ENCODE measurements at places on chromosomes 3 and 15.

GRCh38 chr15:47551079-47551478 lies 166.2 kb upstream of the SEMA6D start:
- DNase-seq: no peak

DNA sequence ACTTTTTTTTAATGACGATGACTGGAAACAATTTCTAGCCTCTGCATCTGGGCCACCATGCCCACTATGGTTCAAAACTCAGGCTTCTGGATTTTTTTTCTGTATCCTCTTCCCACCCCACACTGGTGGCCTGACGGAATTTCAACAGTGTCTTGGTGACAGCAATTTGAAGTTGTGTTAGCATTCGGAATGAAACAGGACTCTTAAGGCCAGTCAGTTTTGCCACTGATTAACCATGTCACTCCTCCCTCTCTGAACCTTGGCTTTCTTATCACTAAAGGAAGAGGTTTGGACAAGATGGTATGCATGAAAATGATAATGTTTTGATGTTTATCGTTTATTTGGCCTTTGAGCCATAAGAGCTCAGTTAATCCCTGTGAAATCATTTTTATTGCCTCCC lies 41.6 kb upstream of the BDH1 start:
- no peak for DNase-seq

GRCh38 chr3:172415323-172415722 lies 32.9 kb downstream of the GHSR start:
- no peak for DNase-seq

DNA sequence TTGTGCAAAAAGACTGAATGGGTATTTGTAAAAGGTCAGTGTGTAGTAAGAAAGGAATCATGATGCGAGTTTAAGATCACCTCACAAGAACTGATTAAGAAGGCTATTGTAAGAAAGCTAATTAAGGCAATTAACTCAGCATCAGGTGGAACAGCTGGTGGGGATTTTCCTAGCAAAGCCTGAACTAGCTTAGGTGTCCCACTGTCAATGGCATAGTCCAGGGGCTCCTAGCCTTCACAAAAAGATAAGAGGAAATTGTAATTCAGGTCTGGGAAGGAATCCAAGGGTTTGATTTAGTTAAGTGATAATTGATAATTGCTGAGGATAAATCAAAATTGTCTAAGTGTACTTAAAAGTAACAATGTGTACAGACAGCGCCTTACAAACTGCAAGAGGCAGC lies 901.6 kb downstream of the TUSC7 start:
- DNase-seq: no peak

GRCh38 chr3:181974198-181974597 lies 262.5 kb downstream of the SOX2 start:
- no peak for DNase-seq

DNA sequence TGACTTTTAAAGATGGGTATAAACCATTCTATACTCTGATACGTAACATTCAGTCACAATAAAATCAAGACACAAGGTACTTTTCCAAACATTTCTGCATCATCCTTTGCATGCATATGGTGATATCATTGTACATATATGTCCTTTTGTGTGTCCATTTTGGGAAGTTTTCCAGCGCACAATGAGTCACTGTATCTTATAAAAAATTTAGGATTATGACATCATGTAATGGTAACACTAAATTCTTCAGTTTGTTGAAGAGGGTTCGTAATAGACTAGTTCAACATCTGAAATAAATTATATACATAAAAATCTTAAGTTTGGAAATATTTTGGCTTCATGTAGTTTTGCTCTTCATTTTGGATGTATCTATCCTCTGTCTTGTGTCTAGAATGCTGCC lies 480.9 kb downstream of the ROBO1 start:
- DNase-seq: no peak

DNA sequence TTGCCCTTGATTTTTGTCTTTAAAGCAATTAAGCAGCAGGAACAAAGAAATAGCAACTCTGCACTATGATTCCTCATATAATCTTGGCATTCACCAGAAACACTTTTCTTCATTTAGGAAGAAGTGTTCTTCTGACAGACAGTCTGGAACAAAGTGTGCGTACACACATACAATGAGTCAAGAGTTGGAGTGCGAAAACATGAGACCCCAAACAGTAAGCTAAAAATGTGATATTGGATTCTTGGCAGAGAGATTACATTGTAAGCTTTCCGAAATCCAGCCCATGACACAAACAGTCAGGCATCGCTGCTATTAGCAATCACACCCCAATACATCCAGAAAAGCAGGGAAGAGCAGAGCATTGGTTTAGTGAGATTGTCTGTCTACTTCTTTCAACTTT lies 306.7 kb upstream of the TBC1D5 start:
- no peak for DNase-seq

GRCh38 chr3:68062926-68063325 lies 408.5 kb upstream of the SUCLG2 start:
- DNase-seq: no peak

- no peak for DNase-seq
These were observed 40.5 kb downstream of the TGM4 start for GRCh38 chr3:44914936-44915335.

DNA sequence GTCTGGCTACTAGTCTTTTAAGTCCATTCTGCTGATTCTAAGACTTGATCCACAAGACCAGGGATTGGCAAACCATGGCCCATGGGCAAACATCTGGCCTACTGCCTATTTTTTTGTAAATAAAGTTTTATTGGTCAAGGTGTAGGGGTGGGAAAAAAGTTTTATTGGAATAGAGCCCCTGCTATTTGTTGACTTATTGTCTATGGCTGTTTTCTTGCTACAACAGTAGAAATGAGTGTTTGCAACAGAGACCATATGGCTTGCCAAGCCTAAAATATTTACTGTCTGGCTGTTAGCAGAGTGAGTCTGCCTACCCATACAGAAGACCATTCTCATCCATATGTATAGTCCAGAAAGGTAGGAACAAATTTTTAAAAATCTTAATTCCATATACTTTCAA lies 106.4 kb downstream of the PTPRG start:
- DNase-seq: no peak

DNA sequence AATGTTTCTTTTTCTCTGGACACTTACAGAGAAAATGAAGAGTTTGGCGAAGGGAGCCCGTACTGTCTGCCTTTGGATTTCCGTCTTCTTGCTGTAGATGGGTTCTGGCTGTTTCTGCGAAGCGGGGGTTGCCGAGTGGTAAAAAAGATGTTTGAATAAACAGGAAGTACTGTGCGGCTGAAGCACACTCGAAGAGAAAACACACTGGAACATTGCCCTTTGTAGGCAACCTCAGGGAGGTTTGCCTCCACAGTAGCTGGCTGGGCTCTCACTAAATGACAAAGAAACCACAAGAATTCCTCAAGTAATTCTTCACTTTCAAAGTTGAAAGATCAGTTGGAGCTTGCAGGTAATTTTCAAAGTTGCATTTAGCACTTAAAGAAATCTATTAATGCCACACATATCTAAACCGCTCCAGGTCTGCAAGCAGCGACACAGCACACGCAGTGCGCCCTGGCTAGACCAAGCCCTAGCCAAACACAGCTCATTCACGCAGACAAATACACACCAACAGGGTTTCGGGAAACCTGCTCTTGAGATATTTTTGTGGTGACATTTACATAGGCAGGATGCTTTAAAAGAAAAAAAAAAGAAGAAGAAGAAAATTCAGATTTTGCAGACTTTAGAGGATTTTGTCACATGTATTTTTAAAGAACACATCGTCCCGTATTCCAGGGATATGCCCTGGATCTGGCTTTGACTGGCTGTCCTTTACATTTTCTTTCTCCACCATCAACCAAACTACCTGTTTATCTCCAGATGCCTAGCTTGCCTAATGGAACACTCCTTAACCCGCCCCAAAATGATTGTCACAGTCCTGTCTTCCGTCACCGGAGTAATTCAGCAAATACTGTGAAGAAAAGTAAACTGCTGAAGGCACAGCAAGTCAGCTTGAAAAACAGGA lies 452.8 kb downstream of the FOXP1 start:
- peak; percentile 86 for DNase-seq

- no peak for DNase-seq
These were observed 1.9 kb downstream of the ZNF80 start for GRCh38 chr3:114235431-114235830.

GRCh38 chr15:36778531-36778930 lies 199.1 kb downstream of the CDIN1 start:
- no peak for DNase-seq

DNA sequence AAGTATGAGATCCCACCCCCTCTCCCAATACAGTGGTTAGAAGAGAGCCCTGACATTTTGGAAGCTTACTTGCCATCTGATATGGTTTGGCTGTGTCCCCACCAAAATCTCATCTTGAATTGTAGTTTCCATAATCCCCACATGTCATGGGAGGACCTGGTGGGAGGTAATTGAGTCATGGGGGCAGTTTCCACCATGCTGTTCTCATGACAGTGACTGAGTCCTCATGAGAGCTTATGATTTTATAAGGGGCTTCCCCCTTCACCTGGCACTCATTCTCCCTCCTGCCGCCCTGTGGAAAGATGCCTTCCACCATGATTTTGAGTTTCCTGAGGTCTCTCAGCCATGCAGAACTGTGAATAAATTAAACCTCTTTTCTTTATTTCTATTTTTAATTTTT lies 28.8 kb upstream of the HES1 start:
- DNase-seq: no peak

DNA sequence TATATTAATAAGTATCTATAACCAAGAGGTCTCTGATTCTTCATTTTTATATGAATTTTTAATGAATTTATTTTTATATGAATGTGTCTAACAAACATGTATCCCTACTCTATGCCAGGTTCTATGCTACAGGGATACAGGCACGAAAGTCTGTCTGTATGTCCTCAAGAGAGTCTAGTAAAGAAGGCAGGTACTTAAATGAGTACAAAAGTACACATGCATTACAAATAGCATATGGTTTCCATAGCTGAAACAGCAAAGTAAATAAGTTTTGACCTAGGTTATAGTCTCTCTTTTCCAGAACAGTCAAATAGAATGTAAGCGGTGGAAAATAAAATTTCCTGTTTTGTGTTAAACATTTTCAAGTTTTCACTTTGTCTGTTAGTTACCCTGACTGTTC lies 13.3 kb upstream of the ABHD10 start:
- DNase-seq: peak; percentile 19

- no peak for DNase-seq
These were observed 723.8 kb downstream of the MECOM start for GRCh38 chr3:168939651-168940238.

- DNase-seq: peak; percentile 84
These were observed 34.7 kb downstream of the NUP210 start for GRCh38 chr3:13385373-13385965.

DNA sequence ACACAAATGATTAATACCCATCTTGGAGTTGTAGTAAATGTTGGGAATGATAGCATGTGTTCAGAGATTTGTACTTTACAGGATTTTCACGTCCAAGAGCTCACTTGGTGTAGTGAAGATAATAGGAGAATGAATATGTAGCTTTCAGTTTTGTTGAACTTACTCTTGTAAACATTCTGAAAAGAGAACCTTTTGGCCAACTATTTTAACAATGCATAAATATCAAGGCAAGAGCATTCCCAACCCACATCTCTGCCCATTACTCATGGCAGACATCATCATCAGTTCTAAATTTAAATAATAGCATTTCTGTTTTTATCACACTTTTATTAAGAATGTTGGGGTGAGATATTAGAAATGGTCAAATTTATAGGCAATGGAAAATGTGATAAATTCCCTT lies 465.2 kb upstream of the TPRG1 start:
- DNase-seq: no peak

DNA sequence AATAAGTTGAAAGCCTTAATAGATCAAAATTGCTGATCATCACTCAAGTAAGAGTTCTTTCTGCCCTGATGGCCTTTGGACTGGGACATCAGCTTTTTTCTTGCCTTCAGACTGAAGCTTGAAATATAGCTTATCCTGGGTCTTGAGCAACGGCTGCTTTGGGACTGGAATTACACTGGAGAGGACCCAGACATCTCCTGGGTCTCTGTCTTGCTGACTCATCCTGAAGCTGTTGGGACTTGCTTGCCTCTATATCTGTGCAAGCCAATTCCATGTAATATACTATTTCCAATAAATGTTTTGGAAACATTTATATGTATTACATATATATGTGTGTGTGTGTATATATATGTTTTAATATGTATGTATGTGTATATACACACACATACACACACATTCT lies 260.2 kb downstream of the PDZRN3 start:
- no peak for DNase-seq

DNA sequence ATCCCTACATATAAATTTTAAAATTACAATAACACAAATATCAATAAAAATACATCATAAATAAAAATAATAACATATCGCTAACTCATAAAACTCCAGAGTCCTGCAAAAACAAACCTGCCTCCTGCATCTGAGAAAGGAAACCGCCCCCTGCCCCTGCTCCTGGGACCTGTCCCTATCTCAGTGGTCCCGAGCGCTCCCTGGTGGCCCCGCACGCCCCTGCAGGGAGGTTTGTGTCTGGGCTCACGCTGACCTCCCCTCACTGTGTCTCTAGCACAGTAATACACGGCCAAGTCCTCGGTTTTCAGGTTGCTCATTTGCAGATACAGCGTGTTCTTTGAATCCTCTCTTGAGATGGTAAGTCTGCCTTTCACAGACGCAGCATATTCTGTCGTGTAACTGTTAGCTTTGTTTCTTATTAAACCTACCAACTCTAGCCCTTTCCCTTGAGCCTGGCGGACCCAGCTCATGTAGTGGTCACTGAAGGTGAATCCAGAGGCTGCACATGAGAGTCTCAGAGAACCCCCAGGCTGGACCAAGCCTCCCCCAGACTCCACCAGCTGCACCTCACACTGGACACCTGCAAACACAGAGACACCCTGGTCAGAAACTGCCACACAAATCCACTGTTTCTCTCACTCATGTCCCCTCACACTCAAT lies 554.1 kb downstream of the GOLGA6L6 start:
- DNase-seq: no peak

DNA sequence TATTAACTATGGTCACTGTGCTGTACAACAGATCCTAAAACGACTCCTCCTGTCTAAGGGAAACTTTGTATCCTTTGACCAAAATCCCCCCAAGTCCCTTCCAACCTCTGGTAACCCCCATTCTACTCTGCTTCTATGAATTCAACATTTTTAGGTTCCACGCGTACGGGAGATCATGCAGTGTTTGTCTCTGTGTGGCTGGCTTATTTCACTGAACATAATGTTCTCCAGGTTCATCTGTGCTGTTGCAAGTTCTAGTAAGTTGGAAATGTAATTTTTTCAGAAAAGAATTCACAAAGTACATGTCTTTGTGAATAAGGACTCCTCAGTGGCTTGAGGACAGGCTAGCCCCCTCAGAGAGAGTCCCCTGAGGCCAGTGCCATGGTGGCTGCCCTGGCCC lies 66.1 kb downstream of the ATP10A start:
- no peak for DNase-seq

- DNase-seq: no peak
These were observed 1.3 kb upstream of the ZIC4 start for GRCh38 chr3:147407498-147408187.

GRCh38 chr3:123568034-123568433 lies 16.8 kb downstream of the HACD2 start:
- DNase-seq: no peak

- no peak for DNase-seq
These were observed 51.2 kb downstream of the WNT7A start for GRCh38 chr3:13828501-13829265.

GRCh38 chr15:73006523-73006922 lies 45.7 kb upstream of the NEO1 start:
- no peak for DNase-seq

GRCh38 chr3:102195198-102195948 lies 239.4 kb upstream of the ZPLD1 start:
- peak; percentile 15 for DNase-seq

GRCh38 chr15:81744364-81744763 lies 301.5 kb downstream of the MEX3B start:
- no peak for DNase-seq

Measured in NCI-H510A treated with DMSO at 0.1 percent for 48 hours (cell line).